ENCODE measurements at places on chromosomes 3 and 15.
A peak's percentile ranks its signal among the peaks of the same experiment; 100 is the strongest.

- DNase-seq = no peak
These were observed 861.9 kb upstream of the SEMA6D start for GRCh38 chr15:46855388-46855787.

- no peak for DNase-seq
These were observed 5.1 kb downstream of the HEMK1 start for GRCh38 chr3:50574444-50574831.

DNA sequence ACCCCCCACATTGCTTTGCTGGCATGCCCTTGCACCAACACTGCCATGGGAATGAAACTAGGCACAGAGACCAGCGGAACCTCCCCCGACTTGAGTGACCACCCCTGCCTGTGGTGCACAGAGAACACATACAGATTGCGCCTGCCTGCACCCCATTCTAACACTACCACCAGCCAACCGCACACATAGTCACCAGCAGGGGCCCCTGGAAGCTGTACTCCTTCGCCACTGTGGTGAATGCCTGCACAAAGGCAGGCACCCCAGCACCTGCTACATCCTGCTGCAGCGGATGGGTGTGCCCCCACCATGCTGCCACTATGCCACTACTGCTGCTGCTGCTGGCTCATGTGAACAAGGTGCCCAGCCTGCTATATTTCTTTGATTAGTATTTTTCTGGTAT lies 27.4 kb upstream of the DNAAF4 start:
- no peak for DNase-seq

- DNase-seq = no peak
These were observed 6.8 kb downstream of the PRRT3 start for GRCh38 chr3:9945358-9945757.

GRCh38 chr3:675846-676245 lies 417.0 kb upstream of the CNTN6 start:
- DNase-seq = no peak

DNA sequence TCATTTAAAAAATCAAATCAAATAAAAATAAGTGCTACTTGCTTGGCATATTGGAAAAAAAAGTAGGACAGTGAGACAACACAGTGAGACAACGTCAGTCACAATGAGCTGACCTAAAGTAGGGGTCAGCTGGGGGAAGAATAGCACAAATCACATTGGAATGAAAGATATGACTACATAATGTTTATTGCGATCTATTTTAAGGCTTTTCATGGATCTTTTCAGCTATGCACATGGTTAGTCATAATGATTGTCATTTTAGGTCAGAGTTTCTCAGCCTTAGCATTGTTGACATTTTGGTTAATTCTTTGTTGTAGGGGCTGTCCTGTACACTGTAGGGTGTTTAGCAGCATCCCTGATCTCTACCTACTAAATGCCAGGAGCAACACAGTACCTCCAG lies 44.5 kb downstream of the CMSS1 start:
- DNase-seq = peak; percentile 72

DNA sequence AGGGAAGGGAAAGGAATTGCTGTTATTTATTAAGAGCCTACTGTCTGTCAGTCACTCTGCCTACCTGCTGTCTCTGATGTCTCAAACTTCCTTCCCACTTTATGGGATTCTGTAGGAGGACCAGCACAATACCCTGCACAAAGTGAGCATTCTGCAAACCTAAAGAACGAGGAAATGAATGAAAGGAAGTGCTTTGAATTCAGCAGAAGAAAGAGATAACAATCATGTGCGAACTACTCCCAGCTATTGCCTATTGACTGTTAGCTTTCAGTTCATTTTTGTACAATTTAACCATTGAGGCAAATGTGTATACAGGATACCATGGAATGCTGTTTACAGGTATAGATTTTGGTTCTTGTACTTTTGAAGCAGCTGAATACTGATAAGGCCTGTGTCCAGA lies 66.8 kb downstream of the CMSS1 start:
- no peak for DNase-seq

DNA sequence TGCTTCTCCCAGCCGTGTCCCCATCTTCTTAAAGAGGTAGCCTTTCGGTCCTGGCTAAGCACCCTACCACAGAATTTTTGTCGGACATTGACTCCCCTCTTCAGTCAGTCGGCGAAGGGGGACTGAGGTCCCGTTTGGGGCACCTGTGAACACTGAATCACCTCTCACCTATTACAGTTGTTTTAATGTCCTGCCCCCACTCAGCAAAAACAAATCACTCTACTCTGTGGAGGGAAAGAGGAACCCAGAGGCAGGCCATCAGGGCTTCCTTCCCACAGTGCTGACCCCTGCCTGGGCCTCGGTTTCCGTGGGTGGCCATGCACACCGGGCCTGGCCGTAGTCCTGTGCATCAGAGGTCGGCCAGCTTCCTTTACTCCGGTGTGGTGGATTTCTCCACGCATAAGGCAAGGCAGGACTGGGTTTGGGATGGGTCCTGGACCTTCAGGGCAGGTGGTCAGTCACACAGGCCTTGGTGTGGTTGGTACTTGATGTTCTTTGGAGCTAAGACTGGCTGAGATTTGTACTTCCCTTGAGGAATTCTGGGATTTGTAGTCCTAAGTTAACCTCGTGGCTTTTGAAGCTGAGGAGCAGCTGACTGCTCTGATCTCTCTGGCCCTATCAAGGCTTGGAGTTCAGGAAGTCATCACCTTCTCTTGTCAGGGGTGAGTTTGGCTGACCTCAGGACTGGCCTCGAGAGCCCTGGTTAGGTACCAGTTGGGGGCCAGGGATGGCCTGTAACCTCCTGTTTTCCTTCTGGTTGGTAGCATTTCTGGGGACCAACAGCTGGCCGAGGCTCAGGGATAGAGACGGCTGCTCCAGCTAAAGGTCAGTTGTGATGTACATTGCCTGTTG lies 627 bp upstream of the FAM131A start:
- peak; percentile 70 for DNase-seq

DNA sequence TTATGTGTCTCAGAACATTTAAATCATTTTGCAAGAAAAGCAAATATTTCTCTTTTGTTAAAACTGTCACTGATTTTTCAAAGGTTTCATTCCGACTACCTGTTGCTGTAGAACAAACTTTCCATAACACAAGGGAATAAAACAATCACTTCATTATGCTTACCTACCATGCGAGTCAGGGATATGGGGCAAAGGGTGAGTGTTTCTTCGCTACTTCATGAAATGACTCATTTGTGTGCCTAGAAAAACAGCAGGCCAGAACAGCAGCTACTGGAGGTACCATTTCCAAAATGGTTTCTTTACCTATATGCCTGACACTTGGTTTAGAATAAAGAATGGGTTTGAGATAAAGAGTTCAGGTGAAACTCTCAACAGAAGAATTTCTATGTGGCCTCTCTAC lies 712.5 kb downstream of the PLOD2 start:
- DNase-seq = no peak

GRCh38 chr3:148075771-148076716 lies 621.7 kb upstream of the AGTR1 start:
- peak; percentile 68 for DNase-seq

DNA sequence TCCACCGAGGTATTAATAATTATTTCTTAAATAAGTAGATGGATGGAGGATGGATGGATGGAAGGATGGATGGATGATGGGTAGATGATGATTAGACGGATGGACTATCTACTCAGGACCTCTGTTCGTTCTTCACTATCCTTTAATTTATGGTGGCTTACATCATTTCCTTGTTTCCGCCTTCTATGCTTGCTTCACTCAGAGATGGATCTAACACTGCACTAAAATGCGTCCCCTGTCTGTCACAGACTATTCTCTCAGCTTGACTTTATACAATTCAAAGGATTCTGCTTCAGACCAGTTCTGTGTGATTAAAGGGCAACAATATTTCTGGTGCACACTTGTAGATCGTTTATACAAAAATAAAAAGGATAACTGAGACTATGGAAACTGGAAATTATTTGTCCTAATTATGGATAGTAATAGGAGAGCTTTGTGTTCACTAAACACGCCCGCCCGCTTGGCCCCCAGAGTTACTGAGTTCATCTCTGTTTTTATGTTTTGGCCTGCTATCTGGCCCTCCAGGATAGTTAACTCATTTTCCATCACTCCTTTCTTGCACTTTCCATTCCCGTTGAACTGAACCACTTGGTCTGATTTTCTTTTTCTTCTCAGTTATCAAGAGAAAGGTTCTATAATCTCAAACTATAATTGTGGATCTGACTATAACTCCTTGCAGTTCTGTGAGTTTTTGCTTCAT lies 41.4 kb upstream of the CA12 start:
- no peak for DNase-seq

Measured in AG10803 (cell line).